Right forelimb (tissue), 1 donor: ENCODE measurements at places on chromosomes 5 and 9.

GRCh38 chr9:12681620-12682019, 11.6 kb upstream of the TYRP1 start:
- no peak for DNase-seq

DNA sequence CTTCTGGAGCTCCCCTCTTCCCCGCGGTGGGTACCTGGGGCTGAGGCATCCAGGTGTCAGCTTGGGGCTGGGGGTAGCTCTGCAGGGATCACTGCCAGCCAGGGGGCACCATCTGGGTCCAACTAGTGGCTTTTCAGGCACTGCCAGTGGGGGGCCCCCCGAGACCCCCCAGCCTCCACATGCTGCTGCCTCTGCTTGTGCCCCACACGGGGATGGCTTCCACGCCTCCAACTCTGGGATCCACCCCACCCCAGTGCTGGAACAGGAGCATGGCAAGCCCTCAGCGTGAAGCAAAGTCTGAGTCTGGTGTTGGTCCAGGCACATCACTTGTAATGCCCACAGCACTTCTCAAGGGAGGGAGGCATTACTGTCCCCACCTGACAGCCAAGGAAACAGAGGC, 260.5 kb upstream of the MVB12B start:
- no peak for DNase-seq

GRCh38 chr9:100020121-100020795, 78.5 kb downstream of the ERP44 start:
- DNase-seq = no peak

DNA sequence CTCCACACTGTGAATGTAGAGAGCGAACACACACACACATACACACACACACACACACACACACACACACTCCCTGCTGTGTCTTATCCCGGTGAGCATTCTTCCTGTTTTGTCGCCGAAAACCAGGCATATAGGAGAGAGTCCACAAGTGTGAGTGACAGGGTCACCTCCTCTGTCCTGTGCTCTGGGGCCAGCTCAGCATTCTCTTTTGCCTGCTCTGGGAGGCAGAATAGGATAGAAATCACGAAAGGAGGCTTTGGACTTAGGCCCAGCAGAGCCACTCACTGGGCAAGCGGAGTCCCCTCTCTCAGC, 3.0 kb downstream of the LAMC3 start:
- DNase-seq = no peak

DNA sequence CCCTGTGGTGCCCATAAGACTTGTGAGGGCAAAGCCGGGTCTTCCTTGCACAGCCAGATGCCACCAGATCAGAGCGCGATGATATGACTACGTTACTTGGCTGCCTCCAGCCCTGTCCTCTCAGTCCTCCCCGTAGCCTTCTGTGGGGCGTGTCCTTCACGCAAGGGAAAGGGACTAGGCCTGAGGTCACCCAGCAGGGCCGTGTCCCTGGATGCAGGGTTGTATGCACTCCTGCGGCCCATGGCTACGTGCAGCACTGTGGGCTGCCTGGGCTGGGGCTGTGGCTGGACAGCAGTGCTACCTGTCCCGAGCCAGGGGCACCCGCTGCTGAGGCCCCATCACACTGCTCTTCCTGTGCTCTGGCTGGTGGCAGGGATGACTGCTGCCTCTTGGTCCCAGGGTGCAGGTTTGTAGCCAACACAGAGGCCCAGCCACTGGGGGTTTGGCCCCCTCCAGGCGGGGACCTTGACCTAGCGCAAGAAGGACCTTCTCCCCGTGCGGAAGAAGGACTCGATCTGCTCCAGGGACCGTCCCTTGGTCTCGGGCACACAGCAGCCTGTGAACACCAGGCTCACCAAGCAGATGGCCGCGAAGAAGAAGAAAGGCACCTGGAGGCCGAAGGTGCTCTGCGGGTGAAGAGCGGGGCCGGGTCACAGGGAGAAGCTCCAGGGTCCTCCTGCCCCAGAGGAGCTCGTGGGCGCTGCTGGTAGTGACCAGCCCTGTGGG, 7.2 kb downstream of the SLC2A6 start:
- no peak for DNase-seq

DNA sequence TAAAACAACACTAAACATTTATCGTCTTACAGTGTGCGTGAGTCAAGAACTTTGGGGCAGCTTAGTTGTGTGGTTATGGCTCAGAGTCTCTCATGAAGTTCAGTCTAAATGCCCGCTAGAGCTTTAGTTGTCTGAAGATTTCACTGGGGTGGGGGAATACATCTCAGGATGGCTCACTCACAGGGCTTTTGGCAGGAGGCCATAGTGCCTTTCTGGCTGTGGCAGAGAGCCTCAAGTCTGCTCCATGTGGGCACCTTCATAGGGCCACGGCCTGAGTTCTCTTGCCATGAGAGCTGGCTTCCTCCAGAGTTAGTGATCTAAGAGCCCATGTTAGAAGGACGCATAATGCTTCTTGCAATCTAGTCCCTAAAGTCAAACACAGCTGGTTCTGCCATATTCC, 258.8 kb upstream of the NUDT12 start:
- no peak for DNase-seq

GRCh38 chr5:68449380-68449779, 233.8 kb downstream of the PIK3R1 start:
- no peak for DNase-seq

GRCh38 chr5:72076621-72077300, 30.5 kb upstream of the MAP1B start:
- no peak for DNase-seq

GRCh38 chr9:33249087-33249658, 9.2 kb downstream of the SPINK4 start:
- no peak for DNase-seq

DNA sequence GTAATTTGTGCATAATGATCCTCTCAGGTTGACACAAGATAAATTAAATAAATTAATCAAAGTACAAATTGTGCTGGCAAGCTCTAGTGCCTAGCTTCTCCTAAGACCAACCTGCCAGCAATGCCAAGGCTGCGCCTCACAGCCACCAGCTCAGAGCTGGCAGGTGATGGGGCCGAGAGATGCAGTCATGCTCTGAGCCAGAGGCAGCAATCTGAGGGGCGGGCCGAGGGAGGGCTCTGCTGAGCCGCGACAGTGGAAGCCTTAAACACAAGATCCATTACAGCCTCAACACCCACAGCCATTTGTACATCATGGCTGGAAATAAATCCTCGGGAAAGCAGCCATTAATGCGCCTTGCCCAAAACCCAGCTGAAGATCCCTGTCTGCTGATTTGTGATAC, 20.3 kb downstream of the MED27 start:
- DNase-seq = no peak

GRCh38 chr5:6188976-6189375, 189.4 kb downstream of the MED10 start:
- no peak for DNase-seq

DNA sequence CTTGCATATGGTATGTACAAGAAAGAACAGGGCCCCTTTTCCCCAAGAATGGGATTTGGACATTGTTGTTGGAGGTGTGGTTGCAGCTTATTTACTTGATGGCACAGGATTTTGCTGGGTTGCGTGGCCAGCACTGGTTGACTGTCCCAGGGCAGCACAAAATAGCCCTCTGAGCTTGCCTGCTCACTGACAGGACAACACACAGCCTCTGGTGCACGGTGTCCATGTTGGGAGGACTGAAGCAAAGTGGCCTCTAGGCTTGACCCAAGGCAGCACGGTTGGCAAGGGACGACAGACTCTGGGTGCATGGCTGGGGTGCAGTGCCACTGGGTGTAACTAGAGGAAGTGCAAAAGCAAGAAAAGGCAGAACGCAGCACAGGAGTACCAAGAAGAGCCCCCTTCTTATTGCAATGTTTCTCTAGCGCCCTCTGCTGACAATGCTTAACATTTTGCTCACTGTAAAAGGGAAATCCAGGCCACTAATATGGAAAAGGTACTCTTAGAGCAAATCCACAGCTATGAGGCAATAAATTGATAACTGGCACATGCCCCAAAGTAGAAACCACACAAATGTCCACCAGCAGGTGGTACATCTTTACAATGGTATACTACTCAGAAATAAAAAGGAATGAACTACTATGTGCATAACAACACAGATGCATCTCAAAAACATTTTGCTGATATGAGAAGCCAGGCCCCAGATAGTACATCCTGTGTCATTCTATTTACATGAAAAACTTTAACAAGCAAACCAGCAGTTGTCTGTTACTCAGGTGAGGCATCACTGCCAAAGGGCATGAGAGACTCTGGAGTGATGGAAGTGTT, 47.4 kb upstream of the BARX1 start:
- DNase-seq = no peak

- DNase-seq = no peak
Observed at GRCh38 chr9:61665330-61665751, 475.5 kb downstream of the SPATA31A7 start.

DNA sequence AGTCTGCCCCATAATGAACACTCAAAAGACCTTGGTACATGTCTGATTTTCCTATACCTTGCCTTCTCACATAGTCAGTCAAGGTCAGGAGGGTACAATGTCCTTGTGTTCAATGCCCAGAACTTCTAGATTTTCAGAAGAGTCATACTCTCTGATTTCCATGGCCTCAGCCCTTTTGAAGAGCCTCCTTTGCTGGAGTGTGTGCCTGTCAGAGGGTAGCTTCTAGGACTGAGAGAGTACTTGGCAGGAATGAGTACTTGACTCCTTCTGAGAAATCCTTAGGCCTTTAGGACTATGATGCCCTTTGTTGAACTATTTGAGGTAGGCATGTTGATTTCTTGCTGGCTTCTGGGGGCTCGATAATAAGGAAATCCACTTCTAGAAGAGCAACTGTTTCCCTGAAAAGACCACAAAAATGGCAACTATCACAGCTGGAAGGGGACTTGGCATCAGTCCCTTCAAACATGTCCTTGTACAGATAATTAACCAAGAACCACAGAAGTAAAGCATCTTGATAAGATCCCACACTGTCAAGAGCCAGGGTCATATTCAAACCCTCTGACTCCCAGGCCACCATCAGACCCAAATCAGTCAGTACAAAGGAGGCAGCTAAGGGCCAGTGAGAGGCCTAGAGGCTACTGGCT, 10.6 kb upstream of the MEGF9 start:
- no peak for DNase-seq

DNA sequence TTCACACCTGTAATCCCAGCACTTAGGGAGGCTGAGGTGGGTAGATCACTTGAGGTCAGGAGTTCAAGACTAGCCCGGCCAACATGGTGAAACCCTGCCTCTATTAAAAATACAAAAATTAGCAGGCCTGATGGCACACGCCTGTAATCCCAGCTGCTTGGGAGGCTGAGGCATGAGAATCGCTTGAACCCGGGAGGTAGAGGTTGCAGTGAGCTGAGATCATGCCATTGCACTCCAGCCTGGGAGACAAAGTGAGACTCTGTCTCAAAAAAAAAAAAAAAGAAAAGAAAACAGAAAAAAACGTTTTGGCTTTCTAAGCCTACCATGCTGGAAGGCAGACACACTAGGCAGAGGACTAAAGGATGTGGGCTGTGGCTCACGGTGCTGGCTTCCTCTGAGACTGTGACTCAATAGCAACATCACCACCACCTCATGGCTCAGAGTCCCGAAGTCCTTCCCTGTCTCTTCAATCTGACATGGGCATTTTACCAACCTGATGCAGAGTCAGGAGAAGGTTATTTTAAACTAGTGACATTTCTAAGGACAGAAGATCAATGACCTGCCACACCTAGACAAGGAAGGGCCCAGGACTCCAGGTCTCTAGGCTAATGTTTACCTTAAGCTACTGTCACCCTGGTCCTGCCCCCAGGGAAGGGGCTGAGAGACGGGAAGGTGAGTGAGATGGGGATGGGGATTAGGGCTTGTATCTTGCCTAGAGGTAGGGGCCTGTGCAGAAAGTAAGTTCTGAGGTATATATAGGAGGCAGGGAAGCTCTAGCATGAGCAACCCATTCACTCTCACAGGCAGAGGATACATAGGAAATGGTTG, 3.7 kb downstream of the ECSCR start:
- DNase-seq = no peak

GRCh38 chr5:126422994-126423788, at the start of gene GRAMD2B:
Gene GRAMD2B (plus strand): TSS chr5:126423409. CDS start chr5:126423607, 198 bp downstream.
- DNase-seq = peak; percentile 87

- no peak for DNase-seq
Observed at GRCh38 chr5:111829701-111830100, 72.7 kb upstream of the NREP start.

GRCh38 chr5:75601996-75602395, 9.3 kb upstream of the ANKDD1B start:
- DNase-seq = no peak

DNA sequence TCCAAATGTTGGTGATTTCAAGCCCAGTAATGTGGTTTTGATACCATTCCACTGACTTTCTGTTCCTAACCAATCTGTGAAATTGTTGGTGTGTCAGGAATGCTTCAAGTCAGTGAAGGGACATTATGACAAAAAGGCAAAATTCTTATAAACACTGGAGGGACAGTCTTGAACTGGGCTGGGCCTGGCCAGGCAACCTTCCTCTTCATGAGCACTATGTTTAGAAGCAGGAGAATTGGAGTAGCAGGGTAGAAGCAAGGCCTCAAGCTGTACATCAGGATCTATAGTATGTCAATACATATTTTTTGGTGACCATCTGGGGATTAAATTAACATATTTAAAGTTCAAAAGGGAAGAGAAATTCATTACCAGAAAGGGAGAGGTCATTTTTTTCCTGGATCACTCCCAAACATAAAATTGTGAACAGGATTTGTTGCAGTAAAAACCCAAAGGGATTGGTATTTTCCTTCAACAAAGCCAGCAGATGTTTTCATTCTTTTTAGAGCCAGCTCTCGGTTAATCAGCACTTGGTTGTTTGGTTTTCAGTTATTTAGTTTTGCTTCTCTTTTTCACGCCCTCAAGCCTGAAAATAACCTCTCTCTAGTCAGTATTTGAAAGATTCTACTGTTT, 77.9 kb upstream of the PIK3R1 start:
- DNase-seq = no peak

- no peak for DNase-seq
Observed at GRCh38 chr5:180101451-180102105, 30.0 kb upstream of the RNF130 start.

DNA sequence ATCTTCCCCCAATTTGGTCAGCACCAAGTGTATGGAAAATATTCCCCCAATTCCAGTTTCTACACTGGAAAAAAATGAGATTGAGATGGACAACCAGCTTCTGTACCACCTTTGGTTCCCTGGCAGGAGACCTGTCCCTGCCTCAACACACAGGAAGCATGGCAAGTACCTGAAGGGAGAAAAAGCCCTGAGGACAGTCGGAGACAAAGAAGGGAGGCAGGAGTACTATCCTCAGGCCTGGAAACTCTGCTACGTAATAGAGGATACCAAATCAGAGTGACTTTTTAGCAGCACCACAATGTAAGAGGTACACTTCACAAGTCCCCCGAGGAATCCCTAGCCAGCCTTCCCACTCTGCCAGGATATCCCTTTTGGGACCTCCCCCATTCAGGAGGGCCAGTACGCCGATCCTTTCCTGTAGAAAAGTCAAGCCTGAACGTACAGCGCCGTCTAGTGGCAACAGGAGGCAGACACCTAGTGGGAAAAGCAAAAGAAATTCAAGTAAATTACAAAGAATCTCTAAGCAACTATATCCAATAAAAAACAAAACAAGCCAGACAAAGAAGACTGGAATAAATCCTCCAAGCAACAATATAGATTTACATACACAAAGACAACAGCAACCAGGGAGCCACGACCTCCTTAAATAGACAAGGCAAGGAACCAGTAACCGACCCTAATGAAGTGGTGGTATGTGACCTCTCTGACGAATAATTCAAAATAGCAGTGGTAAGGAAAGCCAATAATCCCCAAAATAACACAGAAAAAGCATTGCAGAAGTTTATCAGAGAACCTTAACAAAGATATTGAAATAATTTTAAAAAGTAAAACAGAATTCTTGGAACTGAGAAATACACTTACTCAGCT, 63.3 kb upstream of the SLCO6A1 start:
- no peak for DNase-seq
